Left ventricle myocardium inferior (tissue), 1 donor: ENCODE measurements at places on chromosomes 3 and 15. TPM values are rescaled to one million over a fixed set of nuclear protein-coding genes. Genes with fewer than 3 reads are reported as not detected.
A peak's percentile ranks its signal among the peaks of the same experiment; 100 is the strongest.

DNA sequence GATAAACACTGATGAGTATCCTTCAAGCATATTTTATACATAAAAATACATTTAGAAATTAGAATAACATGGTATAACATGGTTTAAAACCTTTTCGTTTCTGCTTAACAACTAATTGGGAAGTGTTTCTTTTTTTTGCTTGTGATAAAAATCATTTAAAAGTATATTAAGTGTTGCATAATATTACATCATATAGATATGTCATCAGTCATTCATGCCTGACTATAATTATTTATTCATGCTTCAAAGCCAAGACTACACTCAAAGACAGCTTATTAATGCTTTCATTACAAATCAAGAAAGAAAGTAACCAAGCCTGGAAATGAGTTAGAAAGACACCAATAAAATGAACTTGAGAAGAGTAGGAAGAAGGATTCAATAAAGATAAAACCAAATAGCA, 136.6 kb upstream of the TP63 start:
- DNase-seq, result no peak

Gene LIPH
- 0.44 TPM for total RNA-seq

Gene CD200R1
- total RNA-seq, result 0.82 TPM

Gene DNAH1
- 2.2 TPM for total RNA-seq

GRCh38 chr3:137163241-137163871, 205.6 kb downstream of the IL20RB start:
- no peak for DNase-seq

GRCh38 chr3:38222032-38222634, 43.5 kb upstream of the SLC22A13 start:
- DNase-seq, result no peak

Gene SPRED1
- 8.7 TPM for total RNA-seq

GRCh38 chr3:102163818-102164154, 271.0 kb upstream of the ZPLD1 start:
- DNase-seq, result no peak

DNA sequence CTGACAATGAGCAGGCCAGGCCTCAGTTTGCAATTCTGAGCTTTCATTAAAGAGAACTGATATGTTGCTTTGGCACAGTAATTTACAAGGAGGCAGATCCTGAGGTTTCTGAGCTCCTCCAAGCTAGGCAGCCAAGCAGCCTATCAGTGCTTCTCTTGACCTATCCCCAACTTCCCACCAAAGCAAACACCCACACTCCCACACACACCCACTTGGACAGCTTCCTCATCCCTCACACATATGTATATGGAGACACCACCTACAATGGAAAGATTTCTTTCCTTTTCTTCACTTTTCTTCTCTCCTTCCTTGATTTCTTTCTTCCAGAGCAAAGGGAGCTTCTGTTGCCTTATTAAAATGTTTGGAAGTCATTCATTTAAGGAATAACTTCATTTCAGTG, 217.0 kb downstream of the NLGN1 start:
- no peak for DNase-seq

DNA sequence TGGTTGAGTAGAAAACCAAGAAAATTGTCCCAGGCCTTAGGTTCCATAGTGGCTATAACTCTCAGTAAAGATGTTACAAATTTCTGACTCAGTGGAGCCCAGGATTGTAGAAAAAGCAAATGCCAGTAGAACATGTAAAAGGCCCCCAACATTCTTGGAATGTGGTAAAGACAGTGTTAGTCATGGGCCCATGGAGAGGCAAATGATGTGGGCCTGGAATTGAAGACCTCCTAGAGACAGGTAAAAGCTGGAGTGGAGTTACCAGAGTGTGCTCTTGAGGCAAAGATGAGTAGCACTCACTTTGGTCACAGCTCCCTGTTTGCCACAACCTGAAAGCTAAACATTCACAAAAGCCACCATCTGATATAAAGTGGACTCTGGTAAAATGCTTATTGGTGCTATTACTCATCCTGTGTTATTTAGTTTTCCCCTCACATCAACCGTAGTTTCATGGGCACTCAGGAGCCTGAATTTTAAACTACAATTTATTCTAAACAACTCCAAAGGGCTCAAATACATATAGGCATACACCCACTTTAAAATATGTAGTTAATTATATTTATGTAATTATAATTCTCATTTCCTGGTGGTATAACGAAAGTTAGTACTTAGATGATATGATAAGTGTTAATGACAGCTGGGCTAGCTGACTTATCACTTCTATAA, 359.6 kb upstream of the NECTIN3 start:
- DNase-seq, result no peak

DNA sequence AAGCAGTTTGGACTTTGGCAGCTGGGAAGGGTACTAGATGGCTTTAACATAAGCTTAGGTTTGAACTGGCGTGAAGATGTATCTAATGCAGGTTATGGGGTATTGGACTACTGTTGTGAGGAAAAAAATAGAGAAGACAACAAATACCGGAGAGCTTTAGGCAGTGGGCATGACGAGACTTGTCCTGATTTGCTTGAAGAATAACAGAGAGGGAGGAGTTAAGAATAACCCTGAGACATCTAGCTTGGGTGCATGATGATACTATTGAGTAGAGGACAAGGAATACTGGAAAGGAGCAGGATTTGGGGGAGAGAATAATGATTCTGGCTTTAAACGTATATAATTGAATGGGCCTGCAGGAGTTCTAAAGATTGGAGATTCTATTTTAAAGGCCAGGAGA, 249.5 kb upstream of the AZI2 start:
- no peak for DNase-seq

DNA sequence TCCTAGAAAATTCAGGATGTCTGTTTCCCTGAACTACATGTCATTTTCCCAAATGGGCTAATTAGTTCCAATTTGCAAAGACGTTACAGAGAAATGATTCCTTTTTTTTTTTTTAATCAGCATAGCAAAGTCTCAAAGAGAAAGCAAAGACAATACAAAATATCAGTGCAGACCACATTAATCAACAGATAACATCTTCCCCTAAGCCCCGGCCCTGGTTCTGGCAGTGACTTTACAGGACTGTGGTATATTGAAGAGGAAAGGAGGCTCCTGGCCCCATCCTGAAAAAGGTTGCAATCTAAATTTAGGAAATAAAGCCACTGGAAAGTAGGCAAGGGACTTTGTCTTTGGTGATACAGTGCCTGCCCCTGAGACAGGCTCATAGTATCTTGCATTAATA, 836.5 kb downstream of the NTRK3 start:
- DNase-seq, result no peak

DNA sequence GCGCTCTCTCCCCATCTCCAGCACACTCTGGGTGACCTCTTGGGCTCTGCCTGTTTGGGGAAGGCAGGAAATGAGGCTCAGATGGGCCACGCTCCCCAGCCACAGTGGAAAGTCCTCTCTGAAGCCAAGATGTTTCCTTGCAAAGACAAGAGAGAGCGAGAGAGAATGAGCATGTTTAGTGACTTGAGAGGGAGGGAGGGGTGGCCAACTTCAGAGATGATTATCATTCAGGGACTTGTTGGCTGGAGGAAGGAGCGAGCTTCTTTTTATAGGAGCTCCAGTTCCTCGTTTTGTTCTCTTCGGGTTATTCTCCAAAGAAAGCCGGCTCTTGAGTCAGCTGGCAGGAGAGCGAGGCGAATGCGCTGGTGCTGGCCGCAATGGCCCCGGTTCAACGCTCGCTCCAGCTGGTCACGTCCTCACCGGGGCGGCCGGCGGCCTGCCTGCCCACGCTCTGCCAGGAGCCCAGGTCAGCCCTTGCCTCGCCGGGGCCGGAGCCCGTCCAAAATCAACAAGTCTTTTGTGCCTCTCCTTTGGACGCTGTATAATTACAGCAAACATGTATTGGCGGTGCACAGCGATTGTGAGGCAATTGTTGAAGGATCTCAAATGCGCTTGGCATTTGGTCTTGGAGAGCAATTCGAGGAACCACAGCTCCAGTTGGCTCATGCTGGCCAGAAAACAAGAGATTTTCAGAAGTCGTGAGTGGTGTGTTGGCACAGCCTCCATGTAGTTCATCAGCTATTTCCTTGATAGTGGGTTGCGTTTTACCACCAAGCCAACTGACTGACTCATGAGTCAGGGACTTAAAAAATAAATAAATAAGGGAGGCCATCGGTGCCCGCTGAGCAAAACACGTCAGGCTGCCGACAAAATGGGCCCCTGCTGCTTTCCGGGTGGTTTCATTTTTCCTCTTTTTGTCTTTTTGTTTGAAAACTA, 288.6 kb downstream of the UACA start:
- DNase-seq, result peak; percentile 36

DNA sequence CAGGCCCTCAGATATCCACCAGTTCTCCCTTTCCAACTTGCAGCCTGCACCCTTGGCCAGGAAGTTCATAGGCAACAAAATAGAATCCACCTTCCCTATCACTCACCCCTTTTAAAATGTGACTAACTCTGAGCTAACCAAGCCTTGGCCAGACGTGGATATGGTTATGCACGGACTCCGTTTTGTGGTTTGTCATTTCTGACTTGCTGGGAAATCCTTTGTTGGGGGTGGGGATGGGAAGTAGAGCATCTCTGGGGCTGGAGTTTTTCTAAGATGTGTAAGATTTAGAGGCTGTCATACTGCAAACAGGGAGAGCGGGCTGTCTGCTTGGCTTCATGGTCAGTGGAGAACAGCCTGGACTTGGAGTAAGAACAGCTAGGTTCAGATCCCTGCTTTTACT, 62.6 kb downstream of the SMAD3 start:
- no peak for DNase-seq

Gene LRRC3B
- total RNA-seq, result 0.55 TPM

GRCh38 chr15:83613714-83614113, 40.2 kb upstream of the ADAMTSL3 start:
- no peak for DNase-seq

- no peak for DNase-seq
These were observed 124.8 kb downstream of the ATP10A start for GRCh38 chr15:25738171-25738965.

DNA sequence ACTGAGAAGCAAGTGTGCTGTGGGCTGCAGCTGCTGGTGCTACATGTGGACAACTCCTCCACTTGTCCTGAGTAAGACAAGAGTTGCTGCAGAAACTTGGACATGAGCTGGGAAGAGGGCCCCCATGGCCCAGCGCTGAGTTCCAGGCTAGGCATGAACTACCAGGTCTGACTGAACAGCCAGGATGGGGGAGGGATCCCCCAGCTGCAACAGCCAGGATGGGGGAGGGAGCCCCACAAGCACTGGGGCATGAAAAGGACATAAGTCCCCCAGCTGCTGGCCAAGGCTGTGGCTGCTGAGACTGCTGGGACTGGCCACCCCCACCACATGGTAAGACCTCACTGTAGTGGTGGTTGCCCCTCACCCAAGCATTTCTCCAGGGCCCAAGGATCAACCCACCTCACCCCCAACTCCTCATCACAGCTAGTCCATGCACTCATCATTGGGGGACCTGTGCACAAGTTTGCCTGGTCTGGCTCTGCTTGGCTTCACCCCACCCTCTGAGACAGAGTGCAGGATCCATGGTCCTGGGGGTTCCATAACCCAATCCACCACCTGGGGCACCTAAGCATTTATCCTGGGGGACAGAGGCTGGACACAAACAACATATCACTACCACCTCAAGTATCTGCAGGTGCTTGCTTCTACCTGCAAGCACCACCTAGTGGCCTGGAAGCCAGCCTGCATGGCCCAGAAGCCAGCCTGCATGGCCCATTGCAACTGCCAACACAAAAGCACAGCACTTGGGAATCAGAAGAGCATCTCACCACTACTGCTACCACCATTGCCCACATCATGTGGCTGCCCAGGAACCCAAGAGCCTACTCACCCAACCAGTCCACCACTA, 84.5 kb upstream of the STT3B start:
- DNase-seq, result no peak

DNA sequence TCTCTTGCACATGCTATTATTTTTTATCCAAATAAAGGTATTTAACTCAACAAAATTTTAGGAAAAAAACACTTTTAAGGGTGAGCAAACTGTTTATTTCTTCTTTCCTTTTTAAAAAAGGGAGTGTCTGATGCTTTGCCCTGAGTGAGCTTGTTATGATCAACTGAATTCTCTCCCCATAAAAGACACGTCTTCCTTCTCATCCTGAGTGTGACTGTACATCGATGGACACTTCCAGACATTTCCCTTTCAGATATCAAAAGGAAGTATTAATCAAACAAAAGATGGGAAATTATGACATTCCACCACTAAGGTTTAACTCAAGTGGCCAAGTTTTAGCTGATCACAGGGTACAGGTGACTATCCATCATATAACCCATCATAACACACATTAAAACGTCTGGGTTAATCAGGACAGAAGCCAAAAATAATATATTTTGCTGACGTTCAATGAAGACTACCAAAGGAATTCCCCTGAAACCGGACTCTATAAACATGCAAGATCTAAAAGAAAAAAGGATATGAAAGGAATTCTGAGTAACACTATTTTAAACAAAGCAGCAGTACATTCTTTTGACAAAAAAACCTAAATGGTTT, 354.8 kb downstream of the MECOM start:
- DNase-seq, result no peak

DNA sequence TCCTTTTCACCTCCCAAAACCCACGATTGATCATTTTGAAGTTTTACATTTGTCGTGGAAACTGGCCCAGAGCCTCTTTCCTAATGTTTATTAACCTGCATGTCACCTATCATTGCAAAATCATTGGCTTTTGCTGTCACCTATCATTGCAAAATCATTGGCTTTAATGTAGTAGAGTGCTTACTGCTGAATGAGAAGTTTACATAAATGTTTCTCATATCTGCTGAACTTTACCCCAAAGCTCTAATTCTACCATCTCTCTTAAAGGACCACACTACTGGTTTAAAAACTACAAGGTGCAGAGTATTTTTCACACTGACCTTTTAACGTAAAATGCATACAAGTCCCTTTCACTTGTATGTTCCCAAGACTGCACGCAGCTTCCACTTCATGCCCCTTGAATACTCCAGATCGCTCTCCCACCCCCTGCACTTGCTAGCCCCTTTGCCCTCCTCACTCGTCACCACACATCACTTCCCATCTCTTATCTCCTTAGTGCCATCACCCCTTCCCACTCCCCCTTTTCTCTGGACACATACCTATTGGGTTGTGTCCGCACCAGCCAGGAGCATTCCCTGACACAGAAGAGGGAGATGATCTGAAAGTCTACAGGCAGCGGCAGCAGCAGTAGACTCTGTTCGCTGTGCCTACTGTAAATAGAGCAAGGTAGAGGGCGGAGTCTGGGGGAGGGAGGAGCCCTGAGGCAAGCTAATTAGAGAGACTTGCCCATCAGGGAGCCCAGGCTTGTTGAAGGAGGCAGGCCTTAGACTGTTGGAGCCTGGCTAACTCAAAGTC, 30.2 kb upstream of the ATOSA start:
- no peak for DNase-seq

GRCh38 chr3:157128771-157129681, 30.9 kb downstream of the CCNL1 start:
- DNase-seq, result no peak

Gene LRRN1
- total RNA-seq, result 0.11 TPM

- DNase-seq, result no peak
These were observed 272.8 kb upstream of the ARRDC4 start for GRCh38 chr15:97687654-97688053.

Gene ZNF660
- total RNA-seq, result 1.1 TPM

GRCh38 chr3:140355481-140355880, 322.4 kb upstream of the TRIM42 start:
- DNase-seq, result no peak

Gene NDN
- 35.2 TPM for total RNA-seq

Gene WDR93
- total RNA-seq, result not detected

GRCh38 chr3:158568784-158569183, 2.2 kb upstream of the MLF1 start:
- no peak for DNase-seq

GRCh38 chr3:27387625-27388024, 18.4 kb upstream of the NEK10 start:
- no peak for DNase-seq
